Upper lobe of left lung (tissue), 6 donors: ENCODE measurements at places on chromosomes 5 and 9. TPM values are rescaled to one million over a fixed set of nuclear protein-coding genes. Genes with fewer than 3 reads are reported as not detected.

DNA sequence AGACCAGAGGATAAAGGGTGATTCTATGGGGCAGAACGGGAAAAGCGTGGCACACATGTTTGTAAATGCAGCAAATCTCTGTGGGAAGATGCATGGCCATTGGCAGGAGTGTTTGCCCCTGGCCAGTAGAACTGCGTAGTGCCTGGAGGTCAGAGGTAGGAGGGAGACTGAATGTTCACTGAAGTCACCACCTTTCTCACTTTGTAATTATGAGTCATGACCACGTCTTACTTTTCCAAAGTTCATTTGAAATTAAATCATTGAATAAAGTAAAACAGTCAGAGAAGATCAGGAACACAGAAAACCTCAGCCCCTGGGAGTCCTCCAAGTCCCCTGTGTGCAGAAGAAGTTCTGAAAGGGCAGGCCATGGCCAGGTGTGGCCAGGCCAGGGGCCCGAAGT, 4.6 kb downstream of the PTGES start:
- no peak for DNase-seq
- H3K36me3 ChIP-seq = no peaks in the 10 kb centered on the region
- no peak overlapping the region for H3K4me3 ChIP-seq
- H3K27ac ChIP-seq = no peak overlapping the region

DNA sequence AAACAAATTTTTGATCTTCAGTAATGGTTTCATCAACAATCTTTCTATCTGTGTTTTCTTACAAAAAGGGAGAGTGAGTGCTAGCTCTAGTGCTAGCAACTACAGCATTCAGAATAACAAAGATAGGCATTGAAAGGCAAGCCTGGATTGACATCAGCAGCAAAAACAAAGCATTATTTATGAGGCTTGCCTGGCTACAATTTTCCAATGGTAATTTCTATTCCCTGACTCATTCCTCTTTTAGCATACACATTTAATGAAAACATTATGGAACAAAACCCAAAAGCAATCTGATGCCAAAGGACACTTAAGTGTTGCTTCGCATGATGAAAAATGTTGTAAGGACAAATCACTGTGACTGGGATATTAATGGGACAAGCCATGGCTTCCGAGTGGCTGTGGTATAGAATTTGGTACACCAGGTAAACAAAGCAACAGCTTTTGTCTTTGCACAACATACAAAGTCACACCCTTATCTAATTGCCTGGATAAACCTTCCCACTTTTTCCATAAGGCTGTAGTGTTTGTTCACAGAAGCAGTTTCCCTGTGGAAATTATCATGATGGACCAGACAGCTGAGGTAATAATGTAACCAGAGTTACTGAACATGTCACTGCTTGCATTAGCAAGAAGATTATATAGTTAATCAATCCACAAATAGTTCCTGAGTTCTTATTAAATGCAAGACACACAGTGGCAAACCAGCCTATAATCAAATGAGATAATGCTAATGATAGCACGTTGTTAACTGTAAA, 179.8 kb upstream of the EDIL3 start:
- H3K27me3 ChIP-seq = no peaks in the 10 kb centered on the region
- no peaks in the 10 kb centered on the region for H3K4me1 ChIP-seq
- no peaks in the 10 kb centered on the region for H3K36me3 ChIP-seq
- H3K27ac ChIP-seq = no peak overlapping the region
- DNase-seq = no peak
- H3K4me3 ChIP-seq = no peak overlapping the region

- H3K27ac ChIP-seq = no peak overlapping the region
- no peaks in the 10 kb centered on the region for H3K4me1 ChIP-seq
- no peaks in the 10 kb centered on the region for H3K36me3 ChIP-seq
- H3K27me3 ChIP-seq = no peaks in the 10 kb centered on the region
Observed at GRCh38 chr9:69857131-69857530, 36.5 kb downstream of the CFAP95 start.

DNA sequence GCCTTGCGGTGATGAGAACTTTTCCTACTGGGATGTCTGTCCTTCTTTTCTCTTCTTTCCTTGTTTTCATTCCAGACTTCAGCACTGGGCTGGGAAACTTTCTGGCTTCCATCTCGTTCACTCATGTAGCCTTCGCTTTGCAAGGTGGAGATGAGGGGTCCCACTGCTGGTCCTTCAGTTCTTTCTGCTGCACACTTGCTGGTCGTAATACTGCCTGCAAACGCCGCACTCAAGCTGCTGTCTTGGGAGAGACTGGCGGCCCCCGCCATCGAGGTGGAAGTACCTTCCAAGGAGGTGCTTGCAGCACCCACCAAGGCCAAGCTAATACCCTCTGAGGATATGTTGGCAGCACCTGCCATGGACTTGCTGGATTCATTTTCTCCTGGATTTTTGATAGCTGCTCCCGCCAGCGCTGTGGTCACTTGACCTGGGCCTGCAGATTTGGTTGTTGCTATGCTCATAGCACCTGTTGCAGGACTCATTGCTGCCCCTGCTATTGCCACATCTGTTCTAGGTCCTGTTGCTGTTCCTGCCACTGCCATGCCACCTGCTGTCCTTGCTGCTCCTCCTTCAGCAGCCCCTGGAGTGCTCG, 3.0 kb downstream of the GARIN3 start:
- no peaks in the 10 kb centered on the region for H3K36me3 ChIP-seq
- no peaks in the 10 kb centered on the region for H3K4me1 ChIP-seq
- no peak for DNase-seq
- no peak overlapping the region for H3K4me3 ChIP-seq
- no peaks in the 10 kb centered on the region for H3K27me3 ChIP-seq

DNA sequence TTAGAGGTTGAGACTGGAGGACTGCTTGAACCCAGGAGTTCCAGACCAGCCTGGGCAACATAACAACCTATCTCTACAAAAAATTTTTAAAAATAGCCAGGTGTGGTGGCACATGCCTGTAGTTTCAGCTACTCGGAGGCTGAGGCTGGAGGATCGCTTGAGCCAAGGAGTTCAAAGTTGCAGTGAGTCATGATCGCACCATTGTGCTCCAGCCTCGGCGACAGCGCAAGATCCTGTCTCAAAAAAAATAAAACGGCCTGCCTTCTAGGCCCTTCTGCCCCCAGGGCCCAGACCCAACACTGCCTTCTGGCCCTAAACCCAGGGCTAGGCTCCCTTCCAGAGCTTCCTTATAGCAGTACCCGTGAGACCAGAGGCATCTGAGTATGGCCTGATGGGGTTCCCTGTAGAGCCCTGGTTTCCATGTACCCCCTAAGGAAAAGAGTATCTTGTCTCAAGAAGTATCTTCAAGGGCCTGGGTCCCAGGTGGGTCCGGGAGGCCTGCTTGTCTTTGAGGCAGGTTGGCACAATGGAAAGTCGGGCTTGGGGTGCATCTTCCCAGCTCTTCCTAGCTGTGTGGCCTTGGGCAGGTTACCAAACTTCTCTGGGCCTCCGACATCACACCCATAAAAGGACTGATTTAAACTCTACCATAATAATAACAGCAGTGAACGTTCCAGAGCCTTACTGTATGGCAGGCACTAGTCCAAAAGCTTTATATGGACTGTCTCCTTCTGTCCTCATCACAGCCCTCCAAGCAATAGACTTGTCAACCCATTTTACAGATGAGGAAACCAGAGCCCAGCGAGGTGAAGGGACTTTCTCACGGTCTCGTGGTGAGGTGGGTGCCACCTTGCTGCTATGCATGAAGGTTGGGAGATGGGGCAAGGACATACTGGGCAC, 9.6 kb downstream of the LRRC8A start:
- H3K27me3 ChIP-seq = no peaks in the 10 kb centered on the region
- no peak for DNase-seq
- H3K36me3 ChIP-seq = peaks cover 42% of the 10 kb centered on the region
- H3K4me1 ChIP-seq = peaks cover 60% of the 10 kb centered on the region
- H3K27ac ChIP-seq = peak overlapping the region; percentile 86
- peak overlapping the region; percentile 4 for H3K4me3 ChIP-seq

GRCh38 chr5:135979510-135979909, 24.7 kb upstream of the LECT2 start:
- no peaks in the 10 kb centered on the region for H3K36me3 ChIP-seq
- H3K4me3 ChIP-seq = no peak overlapping the region
- no peaks in the 10 kb centered on the region for H3K27me3 ChIP-seq
- no peak for DNase-seq

PFN3 gene
- total RNA-seq = not detected

HNRNPAB gene
- total RNA-seq = 61.8 TPM

GCNT1 gene
- total RNA-seq = 15.7 TPM

MEIKIN gene
- total RNA-seq = not detected

GPX8 gene
- 15.5 TPM for total RNA-seq
